ENCODE measurements at places on chromosomes 1 and 21.
A peak's percentile ranks its signal among the peaks of the same experiment; 100 is the strongest.

GRCh38 chr21:36254106-36254941, 65.7 kb upstream of the MORC3 start:
- DNase-seq: no peak

GRCh38 chr1:154768456-154769125, 101.5 kb downstream of the KCNN3 start:
- no peak for DNase-seq

DNA sequence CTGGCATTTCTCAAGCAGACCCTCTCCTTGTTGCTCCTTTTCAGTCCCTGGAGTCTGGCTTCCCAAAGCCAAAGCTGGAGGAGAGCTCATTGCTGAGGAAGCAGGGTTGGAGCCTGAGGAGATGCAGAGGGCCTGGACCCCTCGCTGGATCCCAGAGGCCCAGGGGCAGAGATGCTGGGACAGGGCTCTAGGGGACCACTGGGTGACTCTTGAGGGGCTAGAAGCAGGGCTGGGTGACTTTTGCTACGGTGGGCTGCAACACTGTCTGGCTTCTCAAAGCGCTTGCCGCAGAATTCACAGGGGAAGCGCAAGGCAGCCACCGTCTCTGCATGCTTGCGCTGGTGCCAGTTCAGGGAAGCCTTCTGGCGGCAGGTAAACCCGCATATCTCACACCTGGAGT, 8.8 kb downstream of the ZNF692 start:
- DNase-seq: no peak

GRCh38 chr21:44286716-44287632, 1.3 kb downstream of the AIRE start:
- DNase-seq: no peak

- peak; percentile 93 for DNase-seq
Observed at GRCh38 chr1:203304919-203305808, at the start of gene BTG2. Gene BTG2, plus strand, starts transcription at chr1:203305519. Its CDS starts 88 bp downstream, at chr1:203305607.

DNA sequence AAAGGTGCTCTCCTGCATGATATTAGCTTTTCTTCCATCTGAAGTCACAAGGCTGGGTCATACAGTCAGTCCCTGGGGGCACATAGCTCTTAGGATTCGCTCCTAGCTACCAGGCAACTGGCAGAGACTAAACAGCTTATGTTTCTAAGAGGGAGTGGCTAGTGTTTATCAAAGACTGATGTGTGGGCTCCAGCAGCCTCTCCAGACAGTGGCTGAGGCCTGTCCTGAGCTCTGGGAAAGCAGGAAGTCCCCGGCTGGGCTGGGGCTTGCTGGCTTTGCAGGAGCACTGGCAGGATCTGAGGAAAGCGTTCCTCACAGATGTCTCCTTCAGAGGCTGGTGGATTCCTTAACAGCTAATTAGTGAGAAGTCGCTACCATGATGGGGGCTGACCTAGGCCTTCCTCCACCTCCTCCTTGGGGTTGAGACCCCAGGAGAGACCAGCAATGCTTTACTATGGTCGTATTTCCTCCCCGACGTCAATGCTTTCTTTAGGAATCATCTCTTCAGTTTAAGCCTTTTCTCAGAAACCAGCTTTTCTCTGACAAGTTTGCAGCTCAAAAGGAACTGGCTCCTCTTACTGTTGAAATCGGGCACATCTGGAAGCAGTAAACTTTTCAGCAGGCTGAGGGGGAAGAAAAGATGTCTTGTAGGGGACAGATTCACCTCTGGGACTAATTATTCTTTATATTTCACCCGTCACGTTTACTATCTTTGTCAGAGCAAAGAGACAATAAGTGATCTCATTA, 33.5 kb upstream of the HHAT start:
- DNase-seq: peak; percentile 49

DNA sequence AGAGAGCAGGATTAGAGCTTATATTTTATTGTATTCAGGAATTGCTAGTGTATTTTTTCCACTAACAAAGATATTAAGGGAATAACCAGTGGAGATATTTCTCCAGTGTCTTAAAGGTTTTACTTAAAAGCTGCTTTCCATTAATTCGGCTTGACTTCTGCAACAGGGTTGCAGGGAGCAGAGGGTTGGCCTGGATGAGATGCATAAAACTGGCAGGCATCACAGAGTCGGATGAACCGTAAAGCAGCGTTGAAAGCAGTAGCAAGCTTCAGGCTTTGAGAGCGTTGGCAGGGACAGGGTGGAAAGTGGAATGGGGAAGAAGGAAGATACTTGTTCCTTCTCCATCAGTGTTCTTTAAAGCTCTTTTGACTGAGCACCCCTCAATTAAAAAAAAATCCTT, 237.2 kb downstream of the LMO4 start:
- DNase-seq: no peak

- no peak for DNase-seq
Observed at GRCh38 chr1:151159373-151159772, 2.9 kb downstream of the TNFAIP8L2 start.

- peak; percentile 18 for DNase-seq
Observed at GRCh38 chr1:42176902-42177519, 12.5 kb upstream of the GUCA2A start.

GRCh38 chr21:45457161-45457831, 52.3 kb downstream of the COL18A1 start:
- no peak for DNase-seq

DNA sequence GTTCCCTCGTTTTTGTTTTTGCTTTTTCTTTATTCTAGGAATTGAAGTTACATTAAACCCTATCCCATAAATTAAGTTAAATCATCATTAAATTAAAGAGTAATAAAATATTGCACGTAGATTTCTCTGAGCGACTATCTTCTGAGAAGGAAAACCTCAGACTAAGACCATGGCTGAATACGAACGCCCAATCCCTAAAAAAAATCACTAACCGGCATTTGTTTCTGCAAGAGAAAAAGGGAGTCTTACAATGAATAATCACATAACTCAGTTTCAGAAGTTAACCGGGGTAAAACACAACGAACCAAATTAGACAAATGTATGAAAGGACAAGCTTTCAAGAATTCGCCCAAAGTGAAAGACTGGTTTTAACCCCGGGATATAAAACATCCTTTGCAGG, 1.3 kb downstream of the PIK3R3 start:
- DNase-seq: peak; percentile 61

GRCh38 chr1:230124186-230125128, 57.4 kb downstream of the GALNT2 start:
- DNase-seq: no peak

DNA sequence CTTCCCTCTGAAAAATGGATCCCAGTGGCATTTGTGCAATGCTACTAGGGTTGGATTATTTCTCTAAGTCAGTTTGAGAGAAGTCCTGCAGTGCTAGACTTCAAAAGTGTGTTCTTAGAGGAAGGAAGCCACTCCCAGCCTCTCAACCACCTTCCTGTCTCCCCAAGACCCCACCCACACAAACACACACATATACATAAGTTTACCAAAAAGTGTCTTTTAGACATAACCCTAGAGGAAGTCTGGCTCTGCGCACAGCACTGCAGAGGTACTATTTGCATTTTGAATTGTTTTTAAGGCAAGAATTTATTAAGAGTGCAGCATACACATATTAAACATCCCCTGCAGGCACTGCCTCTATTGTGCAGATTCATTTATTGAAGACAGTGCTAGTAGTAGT, 127.3 kb downstream of the HHIPL2 start:
- no peak for DNase-seq

GRCh38 chr1:20361805-20362381, 71.2 kb downstream of the VWA5B1 start:
- DNase-seq: peak; percentile 71

GRCh38 chr1:107831921-107832320, 133.1 kb downstream of the VAV3 start:
- DNase-seq: no peak

GRCh38 chr1:29736582-29737188, 500.4 kb downstream of the PTPRU start:
- no peak for DNase-seq

- no peak for DNase-seq
Observed at GRCh38 chr1:103122983-103123720, 14.8 kb upstream of the COL11A1 start.

- no peak for DNase-seq
Observed at GRCh38 chr1:108033550-108033951, 68.6 kb upstream of the VAV3 start.

DNA sequence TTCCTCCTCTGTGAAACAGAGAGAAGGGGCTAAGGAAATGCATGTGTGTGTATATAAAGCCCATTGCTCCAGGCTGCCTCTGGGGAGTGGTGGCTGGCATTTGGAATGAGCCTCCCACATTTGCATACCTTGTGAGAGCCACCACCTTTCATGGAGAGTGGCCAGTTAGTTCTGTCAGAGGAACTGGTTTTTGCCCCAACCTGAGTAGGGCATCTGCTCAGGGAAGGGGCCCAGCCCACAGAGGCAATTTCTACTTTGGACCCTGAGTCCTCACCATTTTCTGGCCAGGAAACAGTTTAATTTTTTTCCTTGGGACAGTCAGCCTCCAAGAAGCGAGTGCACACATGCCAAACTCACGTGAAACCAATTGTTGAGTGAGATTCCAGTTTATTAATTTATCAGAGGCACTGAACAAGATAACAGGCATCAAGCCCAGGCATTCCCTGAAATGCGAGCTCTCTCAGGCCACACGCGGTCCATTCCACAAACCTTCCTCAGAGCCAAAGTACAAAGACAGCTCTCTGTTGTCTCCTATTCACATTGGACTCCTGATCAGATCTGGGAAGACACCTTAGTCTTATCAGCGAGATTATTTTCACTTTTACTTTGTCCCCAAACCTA, 1.0 kb upstream of the SLC6A9 start:
- DNase-seq: no peak

DNA sequence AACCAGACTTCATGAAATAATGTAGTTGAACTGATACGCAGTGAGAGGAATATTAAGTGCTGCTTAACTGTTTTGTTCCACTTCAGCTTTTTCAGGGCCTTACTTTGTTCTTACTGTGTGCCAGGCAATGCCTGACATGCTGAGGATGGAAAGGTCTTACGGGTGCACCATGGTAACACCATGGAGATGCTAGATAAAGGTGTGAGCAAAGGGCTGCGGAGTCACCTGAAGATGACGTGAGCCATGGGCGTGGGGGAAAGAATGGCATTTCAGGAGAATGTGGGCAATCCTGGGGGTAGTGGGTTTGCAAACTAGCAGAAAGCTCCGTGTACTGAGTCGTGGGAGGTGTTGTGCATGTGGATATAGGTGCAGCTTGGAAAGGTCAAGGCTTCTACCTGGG, 27.3 kb downstream of the MAN1C1 start:
- no peak for DNase-seq

DNA sequence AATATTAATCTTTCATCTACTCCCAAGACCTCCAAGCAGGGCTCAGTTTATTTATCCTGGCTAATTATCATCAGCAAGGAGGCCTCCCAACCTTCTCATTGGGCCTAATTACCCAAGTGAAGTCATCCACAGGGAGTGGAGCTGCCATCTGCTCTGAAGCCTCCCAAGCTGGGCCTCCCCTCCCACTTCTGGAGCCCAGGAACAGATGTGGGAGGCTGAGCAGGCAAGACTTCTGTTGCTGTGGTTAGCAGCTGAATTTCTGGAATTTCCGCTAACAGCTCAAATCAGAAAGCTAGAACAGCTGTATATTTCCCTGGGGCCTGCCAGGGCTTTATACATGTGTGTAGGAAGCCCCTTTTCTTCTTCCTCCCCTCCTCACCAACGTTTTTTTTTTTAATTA, 127.5 kb downstream of the UCK2 start:
- DNase-seq: no peak

GRCh38 chr1:158819461-158820443, 11.4 kb upstream of the MNDA start:
- no peak for DNase-seq

DNA sequence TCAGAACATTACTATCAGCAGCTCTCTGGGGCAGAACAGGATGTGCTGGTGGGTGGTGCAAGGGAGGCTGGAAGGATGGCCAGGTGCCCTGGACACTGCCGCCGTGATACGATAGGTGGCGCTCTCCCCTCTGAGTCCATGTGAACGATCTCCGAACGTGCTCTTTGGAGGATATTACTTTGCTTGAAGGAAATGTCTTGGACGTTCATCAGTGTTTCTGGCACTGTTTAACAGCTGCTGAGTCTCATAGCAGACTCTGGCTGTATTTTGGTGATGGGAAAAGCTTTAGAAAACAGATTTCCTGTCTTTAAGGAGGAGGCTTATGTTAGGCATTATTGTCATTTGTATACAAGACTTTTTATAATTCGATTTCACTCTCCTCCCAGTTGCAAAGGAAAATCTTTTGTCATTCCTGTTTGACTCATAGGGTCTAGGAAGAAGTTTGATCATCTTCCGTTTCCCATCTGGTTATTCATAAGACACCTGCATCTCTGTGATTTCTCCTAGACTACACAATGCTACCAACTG, 386.2 kb upstream of the ADGRL2 start:
- peak; percentile 39 for DNase-seq

DNA sequence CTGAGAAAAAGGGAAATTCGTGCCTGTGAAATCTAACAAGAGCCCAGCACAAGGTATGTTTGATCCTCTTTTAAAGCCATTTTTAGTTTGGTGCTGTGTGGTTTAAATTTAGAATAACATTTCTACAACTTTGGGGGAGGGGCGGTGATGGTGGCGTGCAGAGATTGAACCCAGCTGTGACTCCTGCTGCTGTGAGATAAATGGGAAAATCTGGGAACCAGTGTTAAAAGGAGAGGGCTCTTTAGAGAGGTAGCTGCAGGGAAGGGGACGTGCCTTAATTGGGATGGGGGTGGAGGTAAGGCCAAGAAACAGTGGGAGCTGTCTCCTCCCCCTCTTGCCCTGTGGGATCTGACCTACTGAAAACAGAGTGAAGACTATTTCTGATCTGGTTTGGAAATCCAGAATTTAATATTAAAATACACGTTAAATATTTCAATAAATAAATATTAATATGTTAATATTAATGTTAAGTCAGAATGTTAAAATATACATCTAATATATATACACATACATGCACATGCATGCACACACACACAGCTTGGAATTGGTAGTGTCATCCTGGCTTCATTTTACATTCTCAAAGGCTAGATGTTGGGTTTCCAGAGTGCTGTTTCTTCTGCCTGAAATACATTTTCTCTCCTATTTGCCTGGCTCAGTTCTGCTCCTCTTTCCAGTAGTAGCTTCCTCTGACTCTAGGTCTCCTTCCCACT, 30.1 kb upstream of the DNAJC6 start:
- no peak for DNase-seq

DNA sequence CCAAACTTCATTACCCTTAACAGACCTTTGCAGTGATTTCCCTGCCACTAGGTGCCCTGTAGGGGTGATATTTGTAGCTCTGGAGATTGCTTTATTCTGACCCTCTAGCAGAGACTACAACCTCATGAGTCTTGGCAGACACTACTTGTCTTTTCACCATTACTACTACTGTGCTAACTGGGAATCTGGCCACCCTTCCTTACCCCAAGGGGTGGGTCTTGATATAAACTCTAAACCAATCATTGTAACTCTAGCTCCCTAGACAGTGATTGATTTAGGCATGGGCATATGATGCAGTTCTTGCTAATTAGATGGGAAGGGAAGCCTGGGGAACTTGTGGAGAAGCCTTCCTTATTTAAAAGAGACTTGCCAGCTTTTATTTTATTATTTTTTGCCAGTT, 3.9 kb downstream of the KPNA6 start:
- DNase-seq: no peak

DNA sequence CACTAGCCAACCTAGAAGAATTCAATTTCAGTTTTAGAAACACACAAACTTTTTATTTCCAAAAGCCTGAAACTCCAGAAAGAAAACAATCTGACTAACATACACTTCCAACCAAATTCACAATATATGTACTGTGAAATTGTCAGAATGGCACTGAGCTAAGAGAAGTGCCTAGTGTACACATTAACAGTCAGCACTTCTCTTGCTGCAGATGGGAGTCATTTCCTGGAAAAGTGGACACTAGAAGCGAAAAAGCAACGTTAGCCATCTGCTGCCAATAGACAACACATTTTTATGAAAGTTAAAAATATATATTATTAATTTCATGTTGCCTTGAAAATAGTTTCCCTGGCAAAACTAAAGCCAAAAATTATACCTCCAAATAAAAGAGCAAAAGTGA, 66.1 kb downstream of the EPS15 start:
- DNase-seq: no peak

All from NCI-H1417 (cell line).